ENCODE measurements at places on chromosomes 3 and 15.

GRCh38 chr3:42591811-42592210 is 1.2 kb downstream of the SS18L2 start:
- no peak for DNase-seq

- DNase-seq = no peak
Observed at GRCh38 chr15:67142767-67143100, 77.3 kb downstream of the SMAD3 start.

DNA sequence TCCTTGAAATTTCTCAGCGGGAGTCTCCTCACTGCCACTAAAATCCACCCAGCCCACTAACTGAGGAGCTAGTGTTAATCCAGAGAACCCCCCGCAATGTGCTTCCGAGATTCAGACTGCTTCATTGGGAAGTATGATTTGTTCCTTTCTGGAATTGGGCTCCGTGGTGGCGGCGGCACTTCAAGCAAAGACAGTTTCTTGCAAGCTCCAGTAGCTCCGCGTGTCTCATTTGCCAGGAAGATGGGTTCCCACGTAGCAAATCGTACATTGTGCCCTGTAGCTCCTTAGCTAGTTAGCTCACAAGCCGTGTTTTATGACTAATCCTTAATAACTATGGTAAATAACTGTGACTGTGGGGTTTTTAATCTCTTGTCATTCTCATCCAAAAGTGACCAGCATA is 45.4 kb downstream of the SLC6A1 start:
- DNase-seq = no peak

GRCh38 chr3:124174910-124175874 is 183.3 kb upstream of the ROPN1 start:
- no peak for DNase-seq

DNA sequence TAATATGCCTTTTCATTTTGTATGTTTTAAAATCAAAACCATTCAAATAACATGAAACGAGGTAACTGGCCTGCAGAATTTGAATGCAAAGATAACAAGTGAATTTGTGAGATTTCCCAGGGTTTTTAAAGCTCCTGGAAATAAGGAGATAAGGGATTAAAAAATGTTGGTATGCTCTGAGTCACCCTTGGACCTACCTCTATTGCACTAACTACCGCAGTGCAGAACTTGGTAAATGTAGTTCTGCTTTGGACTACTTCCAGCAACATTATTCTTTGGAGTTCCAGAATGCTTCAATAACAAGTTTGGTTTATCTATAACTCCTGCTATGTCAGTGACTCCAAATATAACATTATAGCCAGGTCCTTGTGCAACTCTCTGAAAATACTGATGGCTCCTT is 201.7 kb downstream of the GAP43 start:
- no peak for DNase-seq

- DNase-seq = no peak
Observed at GRCh38 chr3:100709842-100710260, 557 bp downstream of the TFG start.

GRCh38 chr15:88341006-88341405 is 84.5 kb upstream of the NTRK3 start:
- DNase-seq = no peak

Data from GM12891 (cell line).